ENCODE measurements at places on chromosomes 6 and 20.

- no peak for DNase-seq
Measured at GRCh38 chr20:34431168-34431567, 68.1 kb downstream of the ITCH start.

GRCh38 chr6:26581164-26581915 lies 15.4 kb upstream of the ABT1 start:
- no peak for DNase-seq

GRCh38 chr6:111589366-111589765 lies 16.3 kb downstream of the TRAF3IP2 start:
- DNase-seq: no peak

- no peak for DNase-seq
Measured at GRCh38 chr6:36791521-36792135, 47.6 kb downstream of the CPNE5 start.

GRCh38 chr6:71157345-71157744 lies 131.3 kb upstream of the OGFRL1 start:
- no peak for DNase-seq

GRCh38 chr6:113620386-113620785 lies 236.8 kb upstream of the MARCKS start:
- no peak for DNase-seq

- DNase-seq: no peak
Measured at GRCh38 chr20:51959066-51959542, 156.8 kb upstream of the SALL4 start.

DNA sequence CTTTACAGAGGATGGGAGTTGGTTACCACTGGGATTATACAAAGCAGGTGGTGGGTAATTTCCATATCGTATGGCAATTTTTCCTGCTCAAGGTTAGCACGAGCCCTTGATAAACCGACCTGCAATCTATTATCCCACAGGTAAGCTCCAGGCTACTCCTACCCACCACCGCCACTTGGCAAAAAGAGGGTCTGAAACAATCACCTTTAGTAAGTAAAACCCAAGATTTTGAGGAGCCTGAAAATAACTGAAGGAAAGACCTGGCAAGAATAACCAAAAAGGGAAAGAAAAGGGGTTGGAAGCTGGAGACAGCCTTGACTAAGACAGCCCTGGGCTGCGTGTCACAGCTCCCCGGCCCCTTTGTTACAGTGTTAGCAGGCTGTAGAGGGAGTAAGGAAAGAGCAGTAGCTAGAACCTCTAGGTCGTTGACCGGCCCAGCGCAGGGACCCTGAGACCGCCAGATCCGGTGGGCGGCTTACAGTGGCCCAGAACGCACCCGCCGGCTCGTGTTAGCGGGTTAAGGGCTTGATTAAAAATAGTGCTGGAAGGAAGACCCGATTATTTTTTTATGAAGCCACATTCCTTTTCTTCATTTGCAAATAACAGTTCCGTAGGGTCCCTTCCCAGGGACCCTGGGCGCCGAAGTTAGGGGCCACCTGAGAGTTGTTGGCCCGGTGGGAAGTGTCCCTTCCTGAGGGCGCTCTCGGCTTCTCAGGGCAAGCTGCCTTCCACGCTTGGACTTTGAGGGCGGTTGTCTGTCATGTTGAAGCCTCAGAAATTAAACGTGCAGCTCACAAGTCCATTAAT lies 30.5 kb downstream of the TFAP2B start:
- no peak for DNase-seq

GRCh38 chr20:24668384-24668702 lies 198.9 kb downstream of the SYNDIG1 start:
- DNase-seq: no peak

DNA sequence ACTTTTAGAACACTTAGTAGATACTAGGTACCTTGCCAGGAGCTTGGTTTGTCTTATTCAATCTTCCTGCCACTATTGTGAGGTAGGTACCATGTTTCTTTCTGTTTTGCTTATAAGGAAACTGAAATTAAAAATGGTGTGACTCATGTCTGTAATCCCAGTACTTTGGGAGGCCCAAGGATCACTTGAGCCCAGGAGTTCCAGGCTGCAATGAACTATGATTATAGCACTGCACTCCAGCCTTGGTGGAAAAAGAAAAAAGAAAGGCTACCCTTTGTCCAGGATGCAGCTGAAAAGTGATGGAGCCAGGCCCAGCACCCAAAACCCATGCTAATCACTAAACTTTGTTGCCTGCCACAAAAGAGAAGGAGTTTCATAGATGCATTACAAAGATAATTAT lies 34.1 kb upstream of the LAMA4 start:
- DNase-seq: no peak

GRCh38 chr6:32151863-32152768 lies at the start of gene PRRT1:
TSS of gene PRRT1 (minus strand) at chr6:32151939. CDS start at chr6:32151827, 112 bp downstream.
- no peak for DNase-seq

DNA sequence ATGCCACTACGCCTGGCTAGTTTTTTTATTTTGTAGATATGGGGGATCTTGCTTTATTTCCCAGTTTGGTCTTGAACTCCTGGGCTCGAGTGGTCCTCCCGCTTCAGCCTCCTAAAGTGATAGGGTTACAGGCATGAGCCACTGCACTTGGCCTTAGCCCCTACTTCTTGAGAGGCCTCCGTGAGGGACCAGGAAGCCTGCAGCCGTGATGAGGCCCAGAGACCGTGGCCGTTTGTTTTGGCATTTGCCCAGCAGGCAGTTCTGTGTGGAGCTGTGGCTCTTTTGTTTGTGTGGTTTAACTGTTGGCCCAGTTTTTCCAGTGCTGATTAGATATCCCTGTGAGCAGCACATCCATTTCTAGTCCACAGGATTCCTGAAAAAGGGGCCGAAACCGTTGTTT lies 39.8 kb downstream of the SRSF3 start:
- DNase-seq: no peak

DNA sequence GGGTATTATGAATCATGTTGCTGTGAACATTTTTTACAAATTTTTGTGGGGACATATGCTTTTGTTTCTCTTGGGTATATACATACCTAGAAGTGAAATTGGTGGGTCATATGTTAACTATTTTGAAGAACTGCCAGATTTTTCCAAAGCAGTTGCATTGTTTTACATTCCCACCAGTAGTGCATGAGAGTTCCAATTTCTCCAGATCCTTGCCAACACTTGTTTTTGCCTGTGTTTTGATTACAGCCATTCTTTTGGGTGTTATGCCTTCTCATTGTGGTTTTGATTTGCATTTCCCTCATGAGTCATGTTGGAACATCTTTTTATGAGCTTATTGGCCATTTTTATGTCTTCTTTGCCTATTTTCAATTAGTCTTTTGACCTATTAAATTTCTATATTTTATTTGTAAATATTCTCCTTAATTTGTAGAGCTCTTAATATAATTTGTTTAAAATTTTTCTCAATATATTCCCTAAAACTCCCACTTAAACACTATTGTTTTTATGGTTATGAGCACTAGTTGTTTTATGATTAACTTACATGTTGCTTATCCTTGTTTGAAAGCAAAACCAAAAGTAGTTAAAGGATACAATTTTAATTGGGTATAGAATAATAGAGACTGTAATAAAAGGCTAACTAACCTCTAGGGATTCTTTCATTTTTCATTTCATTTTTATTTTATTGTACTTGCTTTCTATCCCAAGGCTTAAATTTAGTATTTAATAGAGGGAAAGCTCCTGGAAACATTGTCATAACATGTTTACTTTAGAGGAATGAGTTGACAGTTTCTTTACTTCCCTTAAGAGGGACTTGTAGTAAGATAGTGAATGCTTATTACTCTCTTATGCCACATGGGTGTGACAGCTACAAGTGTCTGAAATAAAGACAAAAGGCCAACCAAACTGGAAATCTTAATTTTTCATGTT lies 5.5 kb downstream of the UBR2 start:
- DNase-seq: no peak

DNA sequence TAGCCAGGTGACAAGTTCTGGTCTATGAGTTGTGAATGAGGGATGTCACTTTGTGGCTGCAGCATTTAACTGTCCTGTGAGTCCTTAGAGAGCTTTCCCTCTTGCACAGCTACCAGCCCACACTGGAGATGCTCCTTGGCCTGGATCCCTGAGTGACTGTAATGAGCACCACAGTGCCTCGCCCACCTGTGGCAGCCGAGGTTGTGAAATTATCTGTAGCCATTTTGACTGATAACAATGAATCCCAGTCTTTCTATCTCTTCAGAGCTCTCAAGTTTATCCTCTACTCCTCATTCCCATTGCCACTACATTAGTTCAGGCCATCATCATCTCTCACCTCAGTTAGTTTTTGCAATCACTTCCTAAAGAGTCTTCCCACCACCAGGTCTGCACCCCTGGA lies 41.3 kb upstream of the BEND3 start:
- no peak for DNase-seq
